ENCODE measurements at places on chromosomes 12 and 14.

- peak; percentile 29 for DNase-seq
Measured at GRCh38 chr14:104130974-104131651, 7.3 kb upstream of the KIF26A start.

DNA sequence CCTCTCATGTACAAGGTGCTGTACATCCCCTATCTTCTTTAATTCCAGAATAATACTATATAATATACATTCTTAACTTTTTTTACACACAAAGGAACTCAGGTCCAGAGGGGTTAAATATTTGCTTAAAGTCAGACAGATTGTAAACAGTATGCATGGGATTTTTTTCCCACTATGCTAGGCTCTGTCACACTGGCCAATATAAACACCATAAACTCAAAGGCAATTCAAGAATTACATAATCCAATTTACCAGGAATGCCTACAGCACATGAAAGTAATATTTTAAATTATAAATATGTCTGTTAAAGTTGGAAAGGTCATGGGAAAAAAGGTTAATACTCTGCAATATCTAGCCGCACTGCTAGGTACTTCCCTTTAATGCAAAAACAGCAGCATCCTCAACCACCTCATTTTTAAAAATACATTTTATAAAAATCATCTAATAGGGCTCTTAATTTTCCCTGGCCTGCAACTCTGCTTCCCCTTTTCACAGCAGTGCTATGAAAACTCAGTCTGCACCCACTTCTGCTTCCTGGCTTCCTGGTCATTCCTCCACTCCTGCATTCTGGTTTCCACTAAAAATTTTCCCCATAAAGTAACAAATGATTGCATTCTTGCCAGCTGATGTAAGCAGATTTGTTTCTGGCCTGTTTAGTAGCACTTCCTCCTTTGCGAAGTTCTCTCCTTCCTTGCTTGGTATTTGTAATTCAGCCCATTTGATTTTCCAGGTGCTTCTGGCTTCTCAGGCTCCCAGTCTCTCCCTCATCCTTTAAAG, 128.1 kb downstream of the ITPR2 start:
- DNase-seq, result no peak

- DNase-seq, result no peak
Measured at GRCh38 chr12:76449993-76450392, 101.8 kb upstream of the BBS10 start.

DNA sequence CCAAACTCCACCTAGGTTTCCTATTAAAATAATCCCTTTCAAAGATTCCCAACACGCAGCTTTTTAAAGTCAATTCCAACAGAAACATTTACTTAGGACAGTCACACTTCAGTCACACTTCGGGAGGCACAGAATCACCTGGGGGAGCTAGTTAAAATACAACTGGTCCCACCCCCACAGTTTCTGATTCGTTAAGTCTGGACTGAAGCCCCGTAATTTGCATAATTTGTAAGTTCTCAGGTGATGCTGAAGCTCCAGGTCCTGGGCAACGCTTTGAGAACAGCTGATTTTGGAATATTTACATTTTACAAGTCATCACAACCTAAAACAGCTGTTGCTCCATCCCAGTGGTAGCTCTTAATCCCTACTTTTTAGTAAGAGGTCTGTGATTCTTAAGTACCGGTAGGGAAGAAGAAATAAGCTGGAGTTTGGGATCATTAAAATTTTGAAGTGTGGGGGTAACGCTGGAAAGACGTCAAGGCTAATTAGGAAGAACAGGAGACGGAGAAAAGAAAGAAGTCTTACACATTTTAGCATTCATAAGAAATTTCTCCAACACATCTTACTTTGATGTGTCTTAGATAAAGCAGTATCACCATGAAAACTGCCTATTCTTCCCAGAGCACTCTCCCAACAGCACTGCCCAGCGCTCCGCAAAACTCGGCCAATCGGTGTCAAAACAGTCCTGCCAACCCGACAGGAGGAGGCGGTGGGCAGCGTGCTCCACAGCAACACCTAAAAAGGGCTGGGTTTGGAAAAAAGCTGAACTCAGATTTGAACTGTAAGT, 1.1 kb downstream of the IPO8 start:
- DNase-seq, result peak; percentile 27

DNA sequence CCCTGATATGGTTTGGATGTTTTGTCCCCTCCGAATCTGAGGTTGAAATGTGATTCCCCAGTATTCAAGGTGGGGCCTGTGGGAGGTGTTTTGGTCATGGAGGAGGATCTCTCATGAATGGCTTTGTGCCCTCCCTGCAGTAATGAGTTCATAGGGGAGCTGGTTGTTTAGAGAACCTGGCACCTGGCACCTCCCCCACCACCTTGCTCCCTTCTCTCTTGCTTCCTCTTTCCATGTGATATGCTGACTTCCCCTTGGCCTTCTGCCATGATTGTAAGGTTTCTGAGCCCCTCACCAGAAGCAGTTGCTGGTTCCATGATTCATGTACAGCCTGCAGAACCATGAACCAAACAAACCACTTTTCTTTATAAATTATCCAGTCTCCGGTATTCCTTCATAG, 32.6 kb downstream of the CD163L1 start:
- no peak for DNase-seq

DNA sequence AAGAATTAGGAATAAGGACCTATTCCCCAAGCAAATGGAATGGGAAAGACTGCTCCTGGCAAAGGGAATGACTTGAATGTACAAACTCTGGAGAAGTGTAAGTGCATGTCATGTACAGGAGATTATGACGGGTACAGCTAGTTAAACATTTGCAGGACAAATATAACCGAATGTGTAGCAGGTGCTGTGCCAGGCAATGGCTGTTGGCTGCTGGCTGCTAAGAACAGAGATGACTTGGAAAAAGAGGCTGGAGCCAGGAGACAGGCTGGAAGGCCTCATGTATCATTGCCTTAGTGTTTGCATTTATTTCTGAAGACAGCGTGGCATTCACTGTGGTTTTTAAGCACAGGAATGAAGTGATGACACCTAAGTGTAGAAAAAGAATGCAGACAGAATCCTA, 136.8 kb downstream of the TTC8 start:
- DNase-seq, result no peak

Data from stimulated activated CD4-positive, alpha-beta T cell treated with anti-CD3 and anti-CD28 coated beads, Interleukin-15, amount 100 ng/mL, for 24 hours (primary cell).